ENCODE measurements at places on chromosomes 5 and 9. TPM values are rescaled to one million over a fixed set of nuclear protein-coding genes. Genes with fewer than 3 reads are reported as not detected.
A peak's percentile ranks its signal among the peaks of the same experiment; 100 is the strongest.

Gene DEPDC1B
- total RNA-seq = 2.1 TPM

Gene PCDHB2
- 4.6 TPM for total RNA-seq

Gene GPX3
- total RNA-seq = 126 TPM

Gene PRPF4
- 25.1 TPM for total RNA-seq

DNA sequence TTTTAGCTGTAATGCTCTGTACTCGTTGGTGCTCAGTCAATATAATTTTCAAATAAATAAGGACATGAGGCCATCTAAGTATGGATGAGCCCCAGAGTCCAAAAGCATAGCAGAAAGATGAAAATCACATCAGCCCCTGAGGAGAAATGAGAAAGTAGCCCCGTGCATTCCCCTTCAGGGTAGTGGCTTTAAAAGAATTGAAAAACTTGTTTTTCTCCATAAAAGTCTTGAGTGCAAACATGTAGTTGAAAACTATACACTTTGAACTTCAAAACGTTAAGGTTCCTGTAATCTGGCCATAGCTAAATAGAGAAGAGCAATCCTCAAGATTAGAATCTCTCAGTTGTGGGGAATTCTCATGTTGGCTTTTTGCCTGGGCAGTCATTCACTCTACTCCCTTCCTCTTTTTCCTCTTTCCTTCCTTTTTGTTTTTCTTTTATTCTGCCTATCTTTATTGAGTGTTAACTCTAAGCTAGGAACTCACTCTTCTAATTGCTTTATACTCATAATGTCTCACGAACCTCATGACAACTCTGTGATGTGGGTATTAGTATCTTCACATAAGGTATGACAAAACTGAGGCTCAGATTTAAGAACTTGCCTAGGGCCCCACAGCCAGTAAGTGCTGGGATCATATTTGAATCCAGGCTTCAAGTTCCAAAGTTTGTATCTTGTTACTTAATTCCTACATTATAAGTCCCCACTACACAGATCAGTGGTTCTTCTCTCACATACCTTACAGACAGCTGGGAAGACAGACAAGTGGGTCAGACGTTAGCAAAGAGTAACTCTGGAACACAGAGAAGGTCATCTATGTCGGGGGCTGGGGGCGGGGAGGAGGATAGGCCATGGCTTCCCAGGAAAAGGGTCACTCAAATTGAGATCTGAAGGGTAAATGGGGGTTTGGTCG is 46.4 kb upstream of the ABCA1 start:
- no peak for DNase-seq

DNA sequence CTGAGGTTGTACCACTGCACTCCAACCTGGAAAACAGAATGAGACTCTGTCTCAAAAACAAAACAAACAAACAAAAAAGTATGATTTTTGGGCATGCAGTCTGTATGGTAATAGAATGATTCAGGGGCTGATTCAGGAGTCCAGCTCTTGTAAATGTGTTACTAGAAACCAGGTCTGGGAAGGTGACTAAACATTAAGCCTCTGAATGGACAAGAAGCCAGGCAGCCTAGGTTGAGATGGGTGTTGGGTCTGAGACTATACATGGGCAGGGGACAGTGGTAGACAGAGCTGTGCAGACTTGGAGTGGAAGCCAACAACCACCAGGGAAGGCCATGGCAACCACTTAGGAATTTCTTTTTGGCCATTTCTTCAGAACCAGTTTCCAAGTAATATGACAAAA is 64.9 kb upstream of the TLE1 start:
- peak; percentile 49 for DNase-seq

- peak; percentile 83 for DNase-seq
These were observed 226.4 kb downstream of the DCP2 start for GRCh38 chr5:113202746-113203716.

DNA sequence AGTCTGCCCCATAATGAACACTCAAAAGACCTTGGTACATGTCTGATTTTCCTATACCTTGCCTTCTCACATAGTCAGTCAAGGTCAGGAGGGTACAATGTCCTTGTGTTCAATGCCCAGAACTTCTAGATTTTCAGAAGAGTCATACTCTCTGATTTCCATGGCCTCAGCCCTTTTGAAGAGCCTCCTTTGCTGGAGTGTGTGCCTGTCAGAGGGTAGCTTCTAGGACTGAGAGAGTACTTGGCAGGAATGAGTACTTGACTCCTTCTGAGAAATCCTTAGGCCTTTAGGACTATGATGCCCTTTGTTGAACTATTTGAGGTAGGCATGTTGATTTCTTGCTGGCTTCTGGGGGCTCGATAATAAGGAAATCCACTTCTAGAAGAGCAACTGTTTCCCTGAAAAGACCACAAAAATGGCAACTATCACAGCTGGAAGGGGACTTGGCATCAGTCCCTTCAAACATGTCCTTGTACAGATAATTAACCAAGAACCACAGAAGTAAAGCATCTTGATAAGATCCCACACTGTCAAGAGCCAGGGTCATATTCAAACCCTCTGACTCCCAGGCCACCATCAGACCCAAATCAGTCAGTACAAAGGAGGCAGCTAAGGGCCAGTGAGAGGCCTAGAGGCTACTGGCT is 10.6 kb upstream of the MEGF9 start:
- no peak for DNase-seq
